ENCODE measurements at places on chromosomes 5 and 9. TPM values are rescaled to one million over a fixed set of nuclear protein-coding genes. Genes with fewer than 3 reads are reported as not detected.

GDA gene
- not detected for total RNA-seq

SVEP1 gene
- 71.7 TPM for total RNA-seq

LECT2 gene
- total RNA-seq = not detected

DNAI1 gene
- 0.03 TPM for total RNA-seq

Measured in smooth muscle cell of the pulmonary artery (primary cell).